Gastrocnemius medialis (tissue), 4 donors: ENCODE measurements at places on chromosomes 6 and 20.

GRCh38 chr20:47886454-47887041 lies 101.3 kb upstream of the SULF2 start:
- H3K36me3 ChIP-seq, result no peaks in the 10 kb centered on the region
- no peak overlapping the region for H3K4me3 ChIP-seq
- DNase-seq, result no peak
- H3K27me3 ChIP-seq, result no peaks in the 10 kb centered on the region

DNA sequence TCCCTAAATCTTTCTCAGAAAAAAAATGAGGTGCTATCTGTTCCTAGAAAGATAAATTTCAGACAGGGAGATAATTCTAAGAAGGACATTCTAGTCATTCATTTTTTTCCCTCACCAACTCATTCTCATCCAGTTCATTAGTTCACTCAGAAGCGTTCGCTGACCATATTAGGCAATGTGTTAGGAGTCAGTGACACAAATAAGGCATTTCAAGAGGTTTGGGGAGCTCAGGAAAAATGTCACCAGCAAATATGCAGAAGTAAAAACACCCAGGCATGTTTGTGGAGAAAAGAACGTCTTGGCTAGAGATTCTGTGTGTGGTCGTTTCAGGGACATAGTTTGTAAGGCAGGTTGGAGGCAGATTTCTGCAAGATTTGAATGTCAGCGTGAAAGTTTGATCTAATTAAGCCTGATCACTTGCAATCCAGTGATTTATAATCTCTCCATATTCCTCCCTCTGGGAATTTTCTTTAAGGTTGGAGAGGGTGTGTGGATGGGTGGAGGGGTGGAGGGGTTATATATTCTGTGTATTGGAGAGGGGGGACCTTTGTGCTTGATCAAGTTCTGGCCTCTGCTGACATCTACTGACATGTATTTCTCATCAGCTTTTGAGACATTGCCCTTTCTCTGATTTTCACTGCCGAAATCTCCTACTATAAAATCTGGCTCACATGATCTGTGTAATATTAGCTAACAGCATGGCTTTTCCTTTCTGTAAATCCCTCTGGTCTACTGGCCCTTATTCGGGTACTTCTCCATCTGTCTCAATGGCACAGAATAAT lies 3.6 kb downstream of the MYCT1 start:
- no peaks in the 10 kb centered on the region for H3K27me3 ChIP-seq
- H3K36me3 ChIP-seq, result no peaks in the 10 kb centered on the region
- H3K27ac ChIP-seq, result peak overlapping the region; percentile 55
- peaks cover 7% of the 10 kb centered on the region for H3K4me1 ChIP-seq
- no peak for DNase-seq

GRCh38 chr6:111521497-111522270 lies 38.7 kb upstream of the REV3L start:
- peaks cover 28% of the 10 kb centered on the region for H3K4me1 ChIP-seq
- H3K4me3 ChIP-seq, result no peak overlapping the region
- H3K27ac ChIP-seq, result peak overlapping the region; percentile 14
- H3K27me3 ChIP-seq, result no peaks in the 10 kb centered on the region
- no peaks in the 10 kb centered on the region for H3K36me3 ChIP-seq
- DNase-seq, result no peak

DNA sequence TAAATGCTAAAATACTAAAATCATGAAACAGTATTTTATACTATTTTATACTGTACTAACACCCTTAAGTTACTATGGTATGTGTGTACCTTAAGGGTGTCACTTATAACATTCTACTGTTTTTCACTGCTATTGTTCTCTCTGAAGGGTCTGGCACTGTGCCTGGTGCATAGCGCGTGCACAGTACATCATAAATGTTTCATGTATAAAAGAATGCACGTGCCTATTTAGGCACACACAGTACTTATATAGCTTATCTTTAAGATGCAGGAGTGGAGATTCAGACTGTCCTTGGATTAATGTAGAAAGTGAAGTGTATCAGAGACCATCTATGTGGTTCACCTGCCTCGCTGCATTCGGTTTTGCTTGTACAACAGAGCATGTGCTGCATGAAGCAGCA lies 64.0 kb upstream of the SGK1 start:
- H3K4me1 ChIP-seq, result no peaks in the 10 kb centered on the region
- no peak overlapping the region for H3K4me3 ChIP-seq
- no peaks in the 10 kb centered on the region for H3K36me3 ChIP-seq
- H3K27me3 ChIP-seq, result no peaks in the 10 kb centered on the region

DNA sequence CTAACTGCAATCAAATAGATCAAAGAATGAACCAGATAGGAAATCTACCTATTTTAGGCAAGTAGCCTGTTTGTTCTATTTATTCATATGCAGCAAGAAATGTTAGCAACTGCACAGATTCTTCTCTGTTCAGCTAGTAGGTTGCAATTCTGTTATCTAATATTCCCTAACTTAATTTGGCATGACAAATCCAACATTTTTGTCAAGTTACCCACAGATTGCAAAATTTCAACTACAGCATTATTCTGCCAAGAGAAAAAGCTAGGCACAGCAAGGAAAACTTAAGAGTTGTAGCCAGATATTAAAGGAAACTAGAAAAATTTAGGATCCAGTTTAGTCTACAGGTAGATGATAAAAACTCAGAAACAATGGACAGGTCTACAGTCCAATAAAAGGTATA lies 104.4 kb upstream of the SYNCRIP start:
- H3K4me3 ChIP-seq, result no peak overlapping the region
- H3K27ac ChIP-seq, result no peak overlapping the region
- no peaks in the 10 kb centered on the region for H3K27me3 ChIP-seq
- DNase-seq, result no peak
- no peaks in the 10 kb centered on the region for H3K36me3 ChIP-seq

GRCh38 chr20:14189794-14190402 lies 147.5 kb downstream of the FLRT3 start:
- H3K27me3 ChIP-seq, result no peaks in the 10 kb centered on the region
- H3K36me3 ChIP-seq, result no peaks in the 10 kb centered on the region
- DNase-seq, result no peak
- H3K4me3 ChIP-seq, result no peak overlapping the region
- no peak overlapping the region for H3K27ac ChIP-seq
